ENCODE measurements at places on chromosomes 2 and 18.

GRCh38 chr2:45278365-45279078 is 269.3 kb upstream of the SIX2 start:
- peak; percentile 78 for DNase-seq

GRCh38 chr18:49013961-49014604 is 63.3 kb upstream of the SMAD7 start:
- DNase-seq: no peak

DNA sequence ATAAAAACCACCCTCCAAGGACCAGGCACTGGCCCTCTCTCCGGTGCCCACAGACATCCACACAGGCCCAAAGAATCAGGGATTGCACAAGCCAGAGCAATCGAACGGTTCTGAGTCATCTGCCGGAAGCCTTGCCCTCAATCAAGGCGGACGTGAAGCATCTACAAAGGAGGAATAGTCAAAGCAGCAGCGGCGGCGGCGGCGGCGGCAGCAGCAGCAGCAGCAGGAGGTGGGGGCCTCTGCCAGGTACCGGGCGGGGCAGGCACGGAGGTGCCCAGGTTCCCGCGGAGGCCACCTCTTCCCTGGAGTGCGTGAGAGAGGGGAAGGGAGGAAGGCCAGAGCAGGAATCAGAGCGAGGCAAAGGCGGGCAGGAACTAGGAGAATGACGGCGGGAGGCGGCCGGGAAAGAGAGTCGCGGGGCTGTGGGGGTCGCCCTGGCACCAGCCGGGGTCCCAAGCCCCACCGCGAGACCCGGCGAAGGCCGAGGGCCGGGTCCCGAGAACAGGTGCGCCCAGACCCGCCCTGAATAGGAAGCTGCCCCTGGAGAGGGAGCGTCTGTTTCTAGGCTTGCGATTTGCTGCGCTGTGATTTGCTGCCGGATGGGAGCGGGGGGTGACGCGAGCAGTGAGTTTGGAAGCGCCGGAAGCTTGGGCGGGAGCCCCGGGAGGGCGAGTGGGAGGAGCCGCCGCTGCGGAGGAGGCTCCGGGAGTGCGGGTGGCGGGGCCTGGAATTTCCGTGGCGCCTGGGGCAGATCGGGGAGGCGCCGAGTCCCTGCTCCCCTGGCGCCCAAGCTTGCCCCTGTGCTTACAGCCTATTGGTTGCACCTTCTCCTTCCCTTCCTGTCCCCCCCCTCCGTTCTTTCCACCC is at the start of gene SERPINB8:
TSS of gene SERPINB8 (plus strand) at position 140 of the 867 bp plus-strand sequence. CDS start 8,228 bp downstream, outside the sequence.
- DNase-seq: peak; percentile 95

- DNase-seq: peak; percentile 21
Observed at GRCh38 chr2:39266916-39267434, 23.2 kb upstream of the CDKL4 start.

DNA sequence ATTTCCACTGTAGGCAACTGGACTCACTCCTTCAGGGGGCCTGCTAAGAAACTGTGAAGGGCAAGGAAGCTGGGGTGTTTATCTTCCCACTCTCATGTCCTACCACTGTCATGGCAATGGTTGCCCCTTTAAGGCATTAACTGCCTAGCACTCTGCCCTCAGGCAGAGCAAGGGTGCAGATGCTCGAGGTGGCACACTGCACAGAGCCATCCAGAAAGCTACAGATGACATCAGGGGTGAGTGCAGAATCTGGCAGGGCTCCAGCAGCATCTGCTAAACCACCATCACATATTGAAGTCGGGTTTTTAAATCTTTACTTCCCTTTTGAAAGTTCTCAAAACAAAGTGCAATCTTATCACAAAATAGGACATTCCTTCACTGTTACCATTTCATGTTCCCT is 75.4 kb downstream of the RAPGEF4 start:
- DNase-seq: no peak

- DNase-seq: peak; percentile 1
Observed at GRCh38 chr2:184596819-184597411, 1.4 kb upstream of the ZNF804A start.

DNA sequence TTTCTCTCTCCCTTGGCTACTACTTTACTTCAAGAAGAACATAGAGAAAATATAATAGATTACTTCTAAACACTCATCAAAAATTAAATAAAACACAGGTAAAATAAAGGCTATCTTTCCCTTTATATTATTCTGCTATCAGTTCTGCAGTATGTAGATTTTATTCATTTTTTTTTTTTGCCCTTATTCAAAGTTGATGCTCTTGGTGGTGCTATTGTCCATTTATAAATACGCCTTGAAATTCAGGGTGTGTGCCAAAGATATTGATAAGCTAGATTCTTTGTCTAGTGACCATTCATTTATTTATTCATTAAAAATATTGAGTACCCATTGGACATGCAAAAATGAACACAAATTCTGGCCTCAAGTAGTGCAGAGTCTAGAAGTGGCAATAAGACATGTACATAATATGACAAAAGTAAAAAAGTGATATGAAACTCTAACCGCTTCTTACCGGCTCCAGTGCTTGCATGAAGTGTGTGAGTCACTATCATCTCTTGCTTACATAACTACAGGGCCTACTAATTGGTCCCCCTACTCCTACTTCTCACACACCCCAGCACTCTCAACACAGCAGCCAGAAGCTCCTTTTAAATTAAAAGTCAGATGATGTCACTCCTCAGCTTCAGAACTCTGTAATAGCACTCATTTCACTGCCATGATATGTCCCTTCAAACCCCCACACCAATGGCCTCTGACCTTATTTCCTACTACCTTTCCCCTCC is 208.3 kb upstream of the FANCL start:
- DNase-seq: no peak

DNA sequence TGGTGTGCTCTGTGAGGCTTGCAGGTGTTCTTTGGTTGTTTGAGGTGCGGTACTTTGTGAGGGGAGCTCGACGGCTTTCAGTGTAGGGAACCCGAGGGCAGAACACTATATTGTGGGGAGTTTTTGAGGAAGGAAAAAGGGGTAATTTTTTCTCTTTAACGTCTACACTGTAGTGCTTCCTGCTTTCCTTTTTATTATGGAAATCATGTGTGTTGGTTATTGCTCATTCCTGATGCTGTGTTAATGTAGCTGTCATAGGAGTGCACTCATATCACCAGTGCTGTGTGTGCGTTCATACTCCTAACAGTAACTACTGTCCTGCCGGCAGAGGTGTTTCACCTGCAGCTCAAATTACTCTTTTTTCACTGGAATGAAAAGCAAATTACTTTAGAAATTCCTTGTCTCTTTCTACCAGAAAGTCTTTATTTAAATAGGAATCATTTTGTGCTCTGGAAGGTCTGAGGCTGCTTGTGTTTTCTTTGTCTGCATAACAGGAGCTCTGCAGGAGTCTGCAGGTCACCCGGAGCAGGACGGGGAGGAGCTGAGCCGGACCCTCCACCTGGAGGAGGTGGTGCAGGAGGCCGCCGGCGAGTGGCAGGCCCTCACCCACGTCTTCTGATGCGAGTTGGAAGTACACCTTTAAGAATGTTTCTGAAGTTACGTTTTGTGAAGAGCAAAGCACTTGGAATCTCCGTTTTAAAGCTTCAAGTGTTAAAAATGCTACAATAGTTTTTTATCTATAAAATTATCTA is 145.5 kb downstream of the ZNF236 start:
- no peak for DNase-seq

DNA sequence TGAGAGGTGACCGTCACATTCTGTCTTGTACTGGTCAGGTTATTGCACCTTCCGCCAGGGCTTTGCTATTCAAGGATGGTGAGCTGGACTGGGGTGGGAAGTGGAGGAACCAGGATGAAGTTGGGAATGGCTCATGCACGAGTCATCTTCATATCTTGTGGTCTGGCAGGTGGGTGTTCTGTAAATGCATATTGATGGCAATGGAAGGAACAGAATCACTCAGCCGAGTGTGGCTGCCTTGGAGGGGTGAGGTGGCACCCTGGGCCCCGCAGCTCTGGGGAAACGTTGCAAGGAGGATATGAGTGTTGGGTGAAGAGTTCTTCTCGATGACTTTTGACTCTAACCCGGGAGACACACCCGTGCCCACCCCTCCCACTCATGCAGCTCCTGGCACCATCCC is 1.2 kb downstream of the NEU2 start:
- peak; percentile 19 for DNase-seq

DNA sequence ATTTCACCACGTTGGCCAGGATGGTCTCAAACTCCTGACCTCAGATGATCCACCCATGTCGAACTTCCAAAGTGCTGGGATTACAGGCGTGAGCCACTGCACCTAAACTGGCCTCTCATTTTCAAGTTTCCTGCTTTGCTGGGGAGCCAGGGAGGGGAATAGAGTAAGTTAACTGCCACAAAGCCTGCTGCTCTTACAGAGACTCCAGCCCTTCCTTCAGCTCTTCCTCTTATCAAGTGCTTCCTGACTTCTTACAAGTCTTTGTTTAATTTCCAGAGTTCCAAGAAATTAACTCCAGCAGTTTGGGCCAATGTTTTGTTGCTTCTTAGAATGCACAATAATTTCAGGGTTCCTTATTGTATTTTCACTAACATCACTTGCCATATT is 24.3 kb upstream of the UBE2F start:
- no peak for DNase-seq

DNA sequence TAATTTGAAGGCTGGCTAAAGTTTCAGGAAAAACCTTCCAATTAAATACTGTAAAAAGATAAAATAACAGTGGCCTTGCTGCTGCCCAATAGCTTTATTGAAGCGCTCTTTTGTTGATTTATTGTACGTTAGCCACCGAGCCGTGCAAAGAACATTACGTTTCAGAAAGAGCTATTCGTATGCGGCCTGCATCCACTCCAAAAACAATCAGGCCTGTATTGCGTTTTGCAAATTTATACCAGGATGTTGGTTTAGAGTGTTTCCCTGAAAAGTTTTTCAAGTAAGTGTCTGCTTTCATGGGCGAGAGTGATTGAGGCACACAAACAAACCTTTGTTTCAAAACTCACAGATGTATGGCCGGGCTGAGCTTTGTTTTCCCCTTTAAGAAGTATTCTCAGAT is 257.2 kb upstream of the SALL3 start:
- no peak for DNase-seq

- no peak for DNase-seq
Observed at GRCh38 chr2:239372835-239373234, 28.0 kb downstream of the HDAC4 start.

GRCh38 chr18:59093668-59094067 is 46.0 kb upstream of the SEC11C start:
- no peak for DNase-seq

DNA sequence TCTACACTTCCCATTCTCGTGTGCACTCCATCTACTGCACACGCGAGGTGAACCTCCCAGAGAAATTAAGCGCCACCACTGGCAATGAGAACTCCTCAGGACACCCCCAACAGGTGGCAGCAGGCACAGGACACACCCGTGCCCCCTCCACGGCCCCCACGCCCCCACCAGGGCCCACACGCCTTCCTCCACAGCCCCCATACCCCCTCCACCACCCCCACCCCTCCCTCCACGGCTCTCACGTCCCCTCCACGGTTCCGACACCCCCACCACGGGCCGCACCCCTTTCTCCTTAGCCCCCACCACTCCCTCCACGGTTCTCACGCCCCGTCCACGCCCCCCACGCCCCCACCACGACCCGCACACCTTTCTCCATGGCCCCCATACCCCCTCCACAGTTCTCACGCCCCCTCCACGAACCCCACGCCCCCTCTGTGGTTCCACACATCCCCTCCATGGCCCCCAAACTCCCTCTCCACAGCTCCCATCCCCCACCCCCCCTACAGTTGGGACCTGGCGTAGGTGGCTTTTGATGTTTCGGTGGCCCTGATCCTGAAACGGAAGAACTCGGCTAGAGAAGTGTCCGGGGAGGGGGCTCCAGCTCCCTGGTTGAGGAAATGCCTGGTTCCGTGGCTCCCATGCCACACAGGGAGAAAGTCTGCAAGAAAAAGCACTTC is 110.8 kb downstream of the ZNF516 start:
- no peak for DNase-seq

DNA sequence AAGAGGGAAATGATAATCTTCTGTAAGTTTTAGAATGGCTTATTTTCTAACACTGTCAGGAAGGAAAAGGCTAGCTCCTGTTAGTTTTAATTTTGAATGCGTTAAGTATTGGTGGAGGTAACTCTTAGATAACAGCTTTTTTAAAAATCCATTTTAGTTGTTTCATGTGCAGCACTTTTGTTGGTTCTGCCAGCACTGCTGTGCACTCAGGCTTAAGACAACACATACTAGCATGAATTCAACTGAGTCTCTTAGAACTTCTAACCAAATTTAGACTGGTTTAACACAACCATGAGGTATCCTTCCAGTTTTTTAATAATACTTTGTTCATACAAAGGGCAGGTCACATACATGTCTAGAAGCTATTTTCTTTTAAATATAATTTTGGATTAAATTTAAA is 42.4 kb downstream of the ACVR1 start:
- DNase-seq: no peak

GRCh38 chr2:176079831-176080539 is 3.8 kb downstream of the EVX2 start:
- peak; percentile 42 for DNase-seq

- DNase-seq: no peak
Observed at GRCh38 chr18:23668731-23669130, 6.0 kb upstream of the ANKRD29 start.

DNA sequence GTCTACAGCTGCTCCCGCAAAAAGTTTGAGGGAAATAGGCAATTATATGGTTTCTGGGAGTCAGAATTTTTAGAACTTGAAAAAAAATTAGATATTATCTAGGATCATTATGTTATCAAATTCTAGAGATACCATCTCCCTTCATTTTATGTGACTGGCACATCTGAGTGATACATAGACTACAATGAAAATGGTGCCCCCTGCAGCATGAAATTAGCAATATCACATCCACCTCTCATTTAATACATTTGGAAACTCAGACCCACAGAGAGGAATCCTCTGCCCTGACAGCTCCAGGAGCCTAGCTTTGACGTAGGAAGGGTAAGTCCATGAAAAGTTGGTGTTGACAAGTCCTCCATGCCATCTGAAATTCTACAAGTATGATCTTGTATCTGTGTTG is 381.6 kb downstream of the SUCLG1 start:
- peak; percentile 39 for DNase-seq

DNA sequence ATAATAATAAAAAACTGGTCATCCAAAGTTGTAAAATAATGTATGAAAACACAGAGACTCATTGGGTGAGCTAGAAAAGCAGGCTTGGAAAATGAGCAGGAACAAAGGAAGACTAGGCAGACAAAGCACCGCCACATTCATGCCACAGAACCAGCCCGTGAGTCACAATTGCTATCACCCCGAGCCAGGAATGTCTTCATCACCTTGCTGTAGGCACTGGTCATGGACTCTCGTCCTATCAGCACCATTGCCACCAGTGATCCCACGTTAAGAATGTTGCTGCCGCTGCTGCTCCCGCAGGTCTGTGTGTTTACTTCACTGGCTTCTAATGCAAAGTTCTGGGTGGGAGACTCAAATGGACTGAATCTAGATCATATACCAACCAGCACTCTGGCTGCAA is 417.9 kb downstream of the PID1 start:
- no peak for DNase-seq

GRCh38 chr2:30145826-30146336 is 926 bp upstream of the YPEL5 start:
- no peak for DNase-seq
